ENCODE measurements at places on chromosomes 6 and 20.

GRCh38 chr6:125747589-125748405, 1.6 kb upstream of the HEY2 start:
- no peak for DNase-seq

- DNase-seq = no peak
These were observed 2.1 kb upstream of the LIME1 start for GRCh38 chr20:63734111-63734945.

GRCh38 chr20:62463651-62464424, 12.0 kb downstream of the GATA5 start:
- no peak for DNase-seq

GRCh38 chr20:32395066-32395465, 36.9 kb downstream of the ASXL1 start:
- DNase-seq = no peak

DNA sequence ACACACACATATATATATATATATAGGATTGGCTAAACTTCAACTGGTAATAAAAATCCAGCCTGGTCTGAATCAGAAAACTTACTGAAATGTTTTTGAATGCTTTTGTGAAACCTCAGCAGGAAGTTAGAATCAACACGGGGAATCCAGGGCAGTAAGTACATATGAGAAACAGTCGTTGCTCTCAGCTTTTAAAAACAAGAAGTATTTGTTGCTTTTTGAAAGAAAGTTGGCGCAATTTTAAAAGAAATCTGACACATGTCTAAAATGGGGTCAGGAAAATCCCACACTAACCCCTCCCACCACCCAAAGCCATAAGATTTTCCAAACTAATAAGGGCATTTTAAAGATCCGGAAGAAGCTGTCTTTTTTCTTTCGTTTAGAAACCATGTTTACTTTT, 11.5 kb upstream of the CCDC170 start:
- DNase-seq = no peak

DNA sequence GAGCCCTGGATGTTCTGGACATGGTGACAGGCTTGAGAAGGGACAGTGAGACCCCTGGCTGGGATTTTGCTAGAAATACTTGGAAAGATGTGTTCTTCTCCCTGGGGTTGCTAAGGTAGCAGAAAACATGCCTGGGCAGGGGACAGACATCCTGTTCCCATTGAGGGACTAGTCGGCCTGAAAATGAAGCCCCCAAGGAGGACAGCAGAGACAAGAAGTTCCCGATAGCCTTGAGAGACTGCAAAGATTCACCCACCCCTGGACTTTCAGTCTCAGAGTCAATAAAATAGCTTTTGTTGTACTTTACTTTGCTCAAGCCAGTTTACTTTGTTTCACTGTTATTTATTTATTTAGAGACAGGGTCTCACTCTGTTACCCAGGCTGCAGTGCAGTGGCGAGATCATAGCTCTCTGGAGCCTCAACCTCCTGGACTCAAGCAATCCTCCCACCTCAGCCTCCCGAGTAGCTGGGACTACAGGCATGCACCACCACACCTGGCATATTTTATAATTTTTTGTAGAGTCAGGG, 28.4 kb downstream of the ATP9A start:
- no peak for DNase-seq

GRCh38 chr6:72811971-72812421, 190.1 kb downstream of the KCNQ5 start:
- DNase-seq = no peak

GRCh38 chr6:87656857-87657256, 45.2 kb downstream of the AKIRIN2 start:
- no peak for DNase-seq

Data from SHP77 (cell line).